ENCODE measurements at places on chromosomes 7 and 10.
A peak's percentile ranks its signal among the peaks of the same experiment; 100 is the strongest.

GRCh38 chr10:84294766-84295447 is 33.5 kb upstream of the CCSER2 start:
- DNase-seq = peak; percentile 64

GRCh38 chr10:70903262-70903921 is 15.0 kb upstream of the PCBD1 start:
- DNase-seq = peak; percentile 26

GRCh38 chr7:157871681-157872080 is 534.9 kb downstream of the DNAJB6 start:
- no peak for DNase-seq

DNA sequence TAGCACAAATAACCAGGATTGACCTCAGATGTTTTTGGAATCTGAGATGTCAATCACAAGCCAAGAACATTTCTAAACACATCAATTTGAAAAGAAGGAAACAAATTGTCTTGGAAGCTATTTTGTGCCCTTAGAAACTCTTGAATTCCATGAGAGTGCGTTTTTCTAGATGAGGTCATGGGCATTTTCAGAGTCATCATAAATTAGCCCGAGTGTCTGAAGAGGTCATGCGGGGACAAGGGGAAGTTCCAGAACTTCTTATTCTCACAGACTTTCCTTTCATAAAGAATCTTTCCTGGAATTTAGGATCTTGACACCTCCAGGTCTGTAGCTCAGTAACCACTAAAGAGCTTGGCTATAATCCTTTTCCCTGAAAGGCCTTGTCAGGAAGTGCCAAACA is 28.2 kb downstream of the IL2RA start:
- peak; percentile 95 for DNase-seq

DNA sequence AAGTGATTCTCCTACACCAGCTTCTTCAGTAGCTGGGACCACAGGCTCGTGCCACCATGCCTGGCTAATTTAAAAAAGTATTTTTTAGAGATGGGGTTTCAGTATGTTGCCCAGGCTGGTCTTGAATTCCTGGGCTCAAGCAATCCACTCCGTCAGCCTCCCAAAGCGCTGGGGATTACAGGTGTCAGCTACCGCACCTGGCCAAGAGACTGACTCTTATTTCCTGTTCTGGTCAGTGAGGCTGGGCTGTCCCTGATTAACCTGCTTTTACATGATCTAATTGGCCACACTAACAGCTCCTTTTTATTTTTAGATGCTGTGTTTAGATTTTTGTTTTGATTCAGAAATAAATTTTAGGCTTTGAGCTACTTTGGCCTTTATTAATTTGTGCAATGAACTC is 203.9 kb downstream of the NXPH1 start:
- DNase-seq = no peak

DNA sequence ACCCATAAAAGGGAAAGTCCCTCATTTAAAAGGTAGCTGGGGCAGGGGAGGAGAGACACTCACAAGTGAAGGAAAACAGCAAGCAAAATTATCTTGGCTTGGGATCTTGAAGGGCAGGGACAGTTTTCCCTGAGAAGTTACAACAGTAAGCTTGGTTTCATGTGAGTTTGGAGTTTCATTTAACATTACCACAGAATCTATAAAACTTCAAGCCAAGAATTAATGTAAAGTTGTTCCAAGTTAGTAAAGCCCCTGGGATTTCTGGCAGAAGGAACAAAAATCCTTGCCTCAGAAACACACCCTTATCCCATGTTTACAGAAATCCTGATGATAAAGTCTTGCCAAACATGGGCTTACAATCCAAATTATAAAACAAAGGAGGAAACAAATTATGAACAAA is 19.2 kb downstream of the CRPPA start:
- DNase-seq = no peak

- DNase-seq = no peak
These were observed 26.0 kb upstream of the BTBD16 start for GRCh38 chr10:122245136-122245535.

- peak; percentile 44 for DNase-seq
These were observed 18.4 kb downstream of the EEPD1 start for GRCh38 chr7:36171503-36171902.

DNA sequence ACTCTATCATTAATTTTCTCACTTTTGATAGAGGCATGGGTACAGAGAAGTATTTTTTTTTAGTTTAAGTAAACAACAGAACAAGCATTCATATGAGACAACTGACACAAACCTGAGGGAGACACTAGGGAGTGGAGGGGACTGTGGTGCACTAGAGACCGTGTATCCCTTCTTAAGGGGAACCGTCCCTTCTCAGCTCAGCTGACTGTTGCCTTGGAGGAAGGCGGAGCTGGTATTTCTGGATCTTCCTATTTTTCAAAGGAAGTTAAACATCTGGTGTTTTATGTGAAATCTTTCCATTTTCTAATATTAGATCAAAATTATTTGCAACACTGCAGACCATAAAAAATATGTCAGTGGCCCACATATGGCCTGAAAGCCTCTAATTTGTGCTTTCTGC is 113.6 kb upstream of the MACROH2A2 start:
- DNase-seq = peak; percentile 69

All from inflammatory macrophage treated with lipopolysaccharide for 4 hours (primary cell).